Progenitor cell of endocrine pancreas (in vitro differentiated cells): ENCODE measurements at places on chromosomes 3 and 15.

DNA sequence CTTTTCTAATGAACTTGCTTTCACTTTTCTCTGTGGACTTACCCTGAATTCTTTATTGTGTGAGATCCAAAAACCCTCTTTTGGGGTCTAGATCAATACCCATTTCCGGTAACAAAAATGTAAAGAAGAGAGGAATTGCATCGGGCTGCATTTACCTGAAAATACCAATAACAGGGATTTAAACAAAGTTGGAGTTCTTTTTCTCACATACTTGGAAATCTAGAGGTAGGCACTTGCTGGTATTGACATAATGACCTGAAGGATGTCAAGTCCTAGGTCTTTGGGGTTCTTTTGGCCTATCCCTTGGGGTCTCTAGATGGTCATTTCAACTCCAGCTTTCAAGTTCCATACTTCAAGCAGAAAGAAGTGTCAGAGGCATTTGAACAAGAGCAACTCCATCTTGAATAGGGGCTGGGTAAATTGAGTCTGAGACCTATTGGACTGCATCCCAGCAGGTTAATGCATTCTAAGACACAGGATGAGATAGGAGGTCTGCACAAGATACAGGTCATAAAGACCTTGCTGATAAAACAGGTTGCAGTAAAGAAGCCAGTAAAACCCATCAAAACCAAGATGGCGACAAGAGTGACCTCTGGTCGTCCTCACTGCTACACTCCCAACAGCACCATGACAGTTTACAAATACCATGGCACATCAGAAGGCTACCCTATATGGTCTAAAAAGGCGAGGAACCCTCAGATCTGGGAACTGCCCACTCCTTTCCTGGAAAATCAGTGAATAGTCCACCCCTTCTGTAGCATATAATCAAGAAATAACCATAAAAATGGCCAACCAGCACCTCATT, 50.8 kb upstream of the ZNF280D start:
- no peak for DNase-seq

GRCh38 chr3:89252860-89253259, 145.4 kb downstream of the EPHA3 start:
- no peak for DNase-seq

GRCh38 chr3:36957063-36957462, 12.2 kb upstream of the TRANK1 start:
- DNase-seq = no peak

GRCh38 chr3:72904163-72904562, 16.3 kb downstream of the GXYLT2 start:
- no peak for DNase-seq

DNA sequence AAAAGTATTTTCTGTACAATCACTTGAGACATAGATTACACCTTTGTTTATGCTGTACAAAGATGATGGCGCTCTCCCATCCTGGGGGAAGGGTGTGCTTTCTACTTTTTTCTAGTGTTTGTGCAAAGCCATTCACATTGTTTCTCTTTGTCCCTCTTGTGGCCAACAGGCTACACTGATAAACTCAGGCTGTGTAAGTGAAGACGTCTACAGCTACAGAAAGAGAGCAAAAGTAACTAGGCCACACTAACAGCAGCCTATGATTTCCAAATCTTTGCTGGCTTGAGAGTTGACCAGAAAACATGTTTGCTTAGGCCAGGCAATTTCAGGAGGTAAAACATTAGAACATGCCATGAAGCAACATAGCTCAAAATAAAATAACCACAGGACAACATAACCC, 75.1 kb downstream of the FOXB1 start:
- no peak for DNase-seq

DNA sequence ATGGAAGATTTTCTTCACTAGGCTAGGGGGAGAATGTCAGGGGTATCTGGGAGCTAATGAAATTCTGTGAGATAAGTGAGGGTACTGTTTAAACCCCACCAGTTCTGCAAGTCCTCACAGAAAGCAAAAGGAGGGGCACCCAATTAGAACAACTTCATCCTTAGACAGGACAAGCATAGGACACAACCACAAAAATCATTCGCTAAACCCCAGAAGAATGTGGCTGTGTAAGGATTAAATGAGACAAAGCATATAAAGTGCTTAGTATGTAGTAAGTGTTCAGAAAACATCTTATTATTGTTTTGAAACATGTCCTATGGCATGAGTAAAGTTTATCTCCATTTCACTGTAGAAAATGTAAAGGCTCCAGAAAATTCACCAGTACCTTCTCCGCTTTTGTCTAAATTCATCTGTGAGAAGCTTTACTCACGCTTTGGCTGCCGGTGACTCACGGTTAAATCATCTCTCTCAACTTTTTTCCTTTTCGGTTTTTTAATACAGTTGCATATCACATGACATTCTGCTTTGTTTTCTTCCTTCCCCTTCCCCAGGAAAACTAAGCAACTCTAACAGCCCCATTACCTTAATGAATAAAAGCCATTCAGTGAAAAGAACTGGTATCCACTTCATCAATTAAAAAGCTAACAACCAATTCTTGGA, 1.7 kb downstream of the CLRN1 start:
- DNase-seq = no peak

DNA sequence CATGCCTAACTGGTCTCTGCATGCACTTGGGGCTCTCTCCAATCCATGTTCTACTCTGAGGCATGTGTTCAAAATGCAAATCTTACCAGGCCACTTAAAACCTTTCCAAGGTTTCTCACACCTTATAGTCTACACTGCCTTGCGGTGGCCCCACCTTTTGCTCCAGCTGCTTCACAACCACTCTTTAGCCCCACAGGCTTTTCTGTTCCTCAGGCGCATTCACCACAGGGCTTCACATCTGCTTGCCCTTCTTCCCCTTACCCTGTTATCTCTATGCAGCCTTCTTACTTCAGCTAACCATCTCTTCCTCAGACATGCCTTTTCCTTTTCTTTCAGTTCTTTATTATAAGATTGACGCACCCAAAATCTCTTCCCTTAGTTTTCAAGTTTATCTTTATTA, 37.8 kb downstream of the MINDY4B start:
- DNase-seq = no peak

DNA sequence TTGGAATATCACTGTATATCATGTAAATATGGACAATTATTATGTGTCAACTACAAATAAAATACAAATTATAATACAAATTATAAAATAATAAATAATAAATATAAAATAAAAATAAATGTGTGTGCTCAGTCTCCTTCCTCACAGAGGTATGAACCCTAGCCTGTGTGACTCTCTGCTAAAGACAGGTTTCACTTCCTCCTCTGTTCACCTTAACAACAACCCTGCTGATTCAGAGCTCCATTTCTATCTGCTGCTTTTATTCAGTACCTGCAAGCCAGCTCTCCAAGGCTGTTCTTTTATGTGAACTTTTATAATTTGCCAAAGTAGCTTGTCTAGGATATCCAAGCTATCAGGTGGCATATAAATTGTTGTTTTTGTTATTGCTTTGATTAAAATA, 610.7 kb upstream of the GRM7 start:
- DNase-seq = no peak

DNA sequence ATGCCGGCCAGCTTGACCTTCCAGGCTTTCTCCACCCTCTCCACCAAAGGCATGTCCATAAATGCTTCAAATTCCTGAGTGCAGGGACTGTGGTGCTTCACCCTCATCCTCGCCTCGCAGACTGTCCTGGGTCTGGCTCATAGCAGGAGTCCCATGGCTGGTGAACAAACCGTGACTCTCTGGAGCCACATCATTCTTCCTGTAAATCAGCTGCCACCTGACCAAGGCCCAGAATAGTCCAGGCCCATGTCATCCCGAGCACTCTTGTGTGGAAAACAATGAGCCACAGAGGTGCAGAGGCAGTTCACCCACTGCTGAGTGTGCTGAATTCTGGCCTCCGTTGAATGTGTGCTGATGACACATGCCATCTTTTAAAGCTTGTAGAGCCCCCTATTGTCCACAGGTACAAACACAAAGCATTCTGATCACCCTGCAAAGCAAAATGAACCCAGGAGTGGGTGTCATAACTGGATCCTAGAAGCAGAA, 68.6 kb downstream of the ABHD5 start:
- DNase-seq = no peak

DNA sequence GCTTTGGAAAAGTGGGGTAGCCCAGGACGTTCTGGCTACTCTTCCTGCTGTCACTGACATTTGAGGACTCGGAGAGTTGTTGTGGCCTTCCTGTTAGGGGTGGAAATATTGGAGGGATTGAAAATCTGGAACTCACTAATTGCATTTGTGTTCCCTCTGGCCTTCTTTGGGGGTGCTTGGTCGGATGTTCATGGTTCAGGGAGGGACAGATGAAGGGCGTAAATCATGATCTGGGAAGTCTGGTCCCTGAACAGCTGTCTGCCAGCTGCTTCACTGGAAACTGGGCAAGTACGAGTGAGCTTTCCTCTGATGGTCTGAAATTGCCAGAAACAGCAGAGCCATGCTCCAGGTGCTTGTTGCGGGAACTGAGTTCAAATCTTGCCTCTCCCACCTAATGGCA, 327.8 kb upstream of the C2CD4B start:
- DNase-seq = no peak

DNA sequence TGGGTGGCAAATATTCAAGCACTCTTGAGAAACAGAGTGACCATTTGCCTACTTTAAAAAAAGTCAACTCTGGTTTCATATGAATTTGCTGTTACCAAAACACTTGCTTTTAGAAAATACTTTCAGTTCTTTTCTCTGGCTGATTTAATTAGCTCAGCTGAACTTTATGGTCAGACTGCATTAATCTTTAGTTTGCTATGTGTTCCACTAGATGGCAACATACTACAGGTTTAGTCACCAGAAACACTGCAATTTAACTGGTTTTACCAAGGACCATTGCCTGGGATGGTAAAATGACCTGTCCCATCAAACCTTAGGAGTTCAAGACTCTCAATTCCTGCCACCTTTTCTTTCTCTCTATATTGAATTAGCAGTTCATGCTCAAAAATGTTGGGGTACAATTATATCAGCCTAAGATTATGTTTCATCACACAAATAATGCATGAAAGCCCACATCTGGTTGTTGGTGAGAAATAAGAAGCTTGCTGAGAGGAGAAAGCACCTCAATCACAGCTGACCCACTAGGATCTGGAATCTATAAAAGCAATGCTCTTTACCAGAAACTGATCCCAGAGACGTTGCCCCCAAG, 14.2 kb downstream of the EIF4E3 start:
- DNase-seq = no peak

- DNase-seq = no peak
Observed at GRCh38 chr3:17125738-17126442, 241.1 kb downstream of the PLCL2 start.

DNA sequence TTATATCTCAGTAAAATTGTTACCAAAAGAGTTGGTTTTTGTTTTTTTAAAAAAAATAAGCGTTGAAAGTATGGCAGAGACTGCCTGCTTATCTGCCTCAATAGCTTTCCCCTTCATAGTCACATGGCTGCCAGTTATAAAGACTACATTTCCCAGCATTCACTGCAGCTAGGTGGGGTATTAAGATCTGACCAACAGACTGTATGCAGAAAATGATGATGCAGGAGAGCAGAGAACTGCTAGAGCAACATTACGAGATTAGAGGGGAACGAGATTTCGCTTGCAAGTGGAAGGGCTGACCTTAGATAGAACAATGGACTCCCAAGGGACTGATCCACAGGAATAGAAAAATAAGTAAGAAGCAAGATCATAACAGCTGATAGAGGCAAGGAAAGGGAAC, 14.3 kb downstream of the RHOA start:
- no peak for DNase-seq

GRCh38 chr15:47872869-47873432, 155.6 kb downstream of the SEMA6D start:
- no peak for DNase-seq

GRCh38 chr3:55183201-55183600, 255.3 kb upstream of the LRTM1 start:
- no peak for DNase-seq

GRCh38 chr3:64276131-64276530, 50.9 kb upstream of the PRICKLE2 start:
- no peak for DNase-seq

DNA sequence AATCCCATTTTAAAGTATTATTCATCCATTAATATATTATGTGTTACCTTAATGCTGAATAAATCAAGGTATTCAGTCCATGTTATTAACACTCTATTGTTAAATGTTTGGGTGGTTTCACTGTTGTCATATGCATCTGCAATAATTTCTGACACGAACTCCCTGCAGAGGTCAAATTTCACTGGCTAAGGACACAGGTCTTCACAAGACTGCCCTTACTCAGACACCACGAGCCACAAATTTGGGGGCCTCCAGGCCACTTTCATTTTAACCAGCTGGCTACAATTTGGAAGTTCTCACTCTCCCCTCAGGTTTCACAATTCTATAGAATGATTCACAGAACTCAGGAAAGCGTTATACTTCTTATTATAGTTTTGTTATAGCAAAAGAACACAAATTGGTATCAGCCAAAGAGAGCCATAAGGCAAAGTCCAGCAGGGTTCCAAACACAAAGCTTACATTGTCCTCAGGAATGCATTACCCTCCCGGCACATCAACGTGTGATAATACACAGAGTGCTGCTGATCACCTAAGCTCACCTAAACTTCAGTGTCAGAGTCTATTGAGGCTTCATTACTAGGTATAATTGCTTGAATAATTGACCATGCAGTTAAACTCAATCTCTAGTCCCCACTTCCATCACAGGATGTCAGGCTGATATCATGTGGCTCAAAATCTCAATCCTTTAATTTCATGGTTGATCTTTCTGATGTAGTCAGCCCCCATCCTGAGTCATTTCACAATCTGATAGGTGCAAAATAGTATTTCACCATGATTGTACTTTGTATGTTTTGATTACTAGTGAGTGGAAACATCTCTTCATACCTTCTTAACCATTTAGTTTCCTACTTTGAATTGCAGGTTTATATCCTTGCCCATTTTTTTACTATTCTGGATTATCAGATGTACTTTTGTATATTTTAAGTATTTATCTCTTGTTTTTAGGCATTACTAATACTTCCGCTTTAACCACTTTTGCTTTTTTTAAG, 441.4 kb upstream of the AGTR1 start:
- no peak for DNase-seq

- no peak for DNase-seq
Observed at GRCh38 chr3:119314821-119315220, 20.6 kb downstream of the ARHGAP31 start.

- no peak for DNase-seq
Observed at GRCh38 chr15:83992324-83993031, 243.1 kb upstream of the GOLGA6L4 start.

GRCh38 chr15:57495554-57496165, 96.0 kb upstream of the MYZAP start:
- no peak for DNase-seq

- no peak for DNase-seq
Observed at GRCh38 chr15:29127506-29128430, 141.9 kb downstream of the NSMCE3 start.
